Lower lobe of right lung (tissue), 2 donors: ENCODE measurements at places on chromosomes 3 and 15.
A peak's percentile ranks its signal among the peaks of the same experiment; 100 is the strongest.

DNA sequence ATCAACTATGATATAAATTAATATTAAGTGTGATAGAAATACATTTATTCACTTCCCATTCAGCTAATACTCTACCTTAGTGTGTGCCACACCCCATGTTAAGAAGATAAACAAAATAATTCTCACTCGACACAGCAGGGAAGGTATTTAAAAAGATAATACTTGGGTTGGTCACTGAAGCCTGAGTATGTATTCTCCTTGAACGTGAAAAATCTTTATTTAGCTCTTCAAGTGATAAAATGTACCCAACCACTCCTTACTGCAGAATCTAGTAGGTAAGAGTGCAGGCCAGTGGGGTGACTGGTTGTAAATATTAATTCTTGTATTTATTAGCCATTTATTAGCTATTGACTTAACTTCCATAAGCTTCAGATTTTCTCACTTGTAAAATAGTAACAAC, 372.7 kb upstream of the THBS1 start:
- DNase-seq = no peak

- no peak for DNase-seq
Observed at GRCh38 chr3:107506458-107506857, 16.3 kb upstream of the BBX start.

DNA sequence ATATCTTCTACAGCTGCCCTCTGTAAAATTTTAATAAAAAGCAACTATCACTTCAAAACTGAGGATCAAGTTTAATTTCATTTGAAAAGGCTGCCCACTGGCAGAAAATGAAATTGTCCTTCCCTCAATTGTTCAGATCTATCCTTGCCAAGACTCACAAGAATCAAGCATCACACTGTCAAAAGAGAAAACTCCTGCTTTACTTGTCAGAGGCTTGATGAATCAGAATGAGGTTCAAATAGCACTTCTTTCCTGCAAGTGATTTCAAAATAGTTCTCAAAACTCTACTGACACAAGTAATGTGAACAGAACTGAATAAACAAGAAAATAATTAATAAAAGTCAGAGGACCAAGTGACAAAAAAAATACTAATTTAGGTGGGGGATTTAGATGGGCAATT, 70.6 kb downstream of the GOLIM4 start:
- DNase-seq = no peak

GRCh38 chr3:189561256-189561655, 69.9 kb upstream of the TP63 start:
- DNase-seq = no peak

- DNase-seq = peak; percentile 22
Observed at GRCh38 chr3:52171514-52172261, 17.5 kb upstream of the POC1A start.

- no peak for DNase-seq
Observed at GRCh38 chr3:124116906-124117305, 125.0 kb upstream of the ROPN1 start.

DNA sequence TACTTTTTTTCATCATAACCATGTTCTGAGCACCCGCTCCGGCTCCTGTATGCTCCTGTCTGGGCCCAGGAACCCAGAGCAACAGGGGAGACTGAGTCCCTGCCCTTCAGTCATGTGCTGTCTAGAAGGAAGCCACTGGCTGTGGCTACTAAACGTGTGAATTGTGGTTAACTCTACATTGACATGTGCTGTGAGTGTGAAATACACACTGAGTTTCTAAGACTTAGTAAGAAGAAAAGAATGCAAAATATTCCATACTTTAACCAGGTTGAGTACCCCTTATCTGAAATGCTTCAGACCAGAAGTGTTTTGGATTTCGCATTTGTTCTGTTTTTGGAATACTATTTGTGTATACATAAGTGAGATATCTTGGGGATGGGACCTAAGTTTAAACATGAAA, 42.8 kb upstream of the CGNL1 start:
- DNase-seq = no peak

GRCh38 chr3:85255949-85256348, 297.2 kb downstream of the CADM2 start:
- DNase-seq = no peak

DNA sequence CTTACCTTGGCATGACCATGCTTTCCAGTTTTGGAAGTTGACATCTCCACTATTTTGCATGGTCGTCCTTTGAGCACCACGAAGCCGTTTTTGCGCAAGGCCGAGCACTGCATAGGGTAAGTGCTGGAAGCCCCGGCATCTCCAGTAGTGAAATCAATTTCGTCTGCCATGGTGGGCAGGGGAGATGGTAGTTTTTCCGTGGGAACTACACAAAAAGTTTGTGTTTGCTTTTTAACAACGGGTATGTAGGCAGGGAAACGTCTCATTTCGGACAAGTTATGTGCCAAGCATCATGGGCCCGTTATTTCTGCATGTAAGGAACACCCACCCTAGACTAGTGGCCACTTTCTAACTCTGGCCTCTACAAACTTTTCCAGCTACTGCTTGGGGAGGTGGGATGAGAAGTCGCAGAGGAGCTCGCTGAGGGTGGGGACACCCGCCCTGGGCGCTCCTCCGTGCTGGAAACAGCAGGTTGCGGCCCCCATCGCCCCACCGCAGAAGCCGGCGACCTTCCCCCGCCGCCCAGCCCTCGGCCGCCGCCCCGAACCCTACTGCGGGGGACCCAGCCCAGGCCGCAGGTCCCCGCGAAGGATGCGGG, 701 bp downstream of the EIF5A2 start:
- no peak for DNase-seq

GRCh38 chr3:181050738-181051137, 61.2 kb upstream of the DNAJC19 start:
- no peak for DNase-seq

DNA sequence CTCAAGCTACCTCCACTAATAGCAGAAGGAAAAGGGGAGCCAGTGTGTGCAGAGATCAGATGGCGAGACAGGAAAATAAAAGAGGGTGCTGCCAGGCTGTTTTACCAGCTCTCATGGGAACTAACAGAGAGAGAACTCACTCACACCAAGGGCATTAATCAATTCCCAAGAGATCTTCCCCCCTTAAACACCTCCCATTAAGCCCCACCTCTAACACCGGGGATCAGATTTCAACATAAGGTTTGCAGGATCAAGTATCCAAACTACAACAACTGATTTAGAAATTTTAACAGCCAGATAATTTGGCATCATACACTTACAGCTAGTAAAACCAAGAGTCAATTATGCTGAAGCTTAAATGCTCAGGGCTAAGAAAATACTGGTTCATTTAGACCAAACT, 18.9 kb downstream of the CD200 start:
- DNase-seq = no peak
